ENCODE measurements at places on chromosomes 5 and 9.

DNA sequence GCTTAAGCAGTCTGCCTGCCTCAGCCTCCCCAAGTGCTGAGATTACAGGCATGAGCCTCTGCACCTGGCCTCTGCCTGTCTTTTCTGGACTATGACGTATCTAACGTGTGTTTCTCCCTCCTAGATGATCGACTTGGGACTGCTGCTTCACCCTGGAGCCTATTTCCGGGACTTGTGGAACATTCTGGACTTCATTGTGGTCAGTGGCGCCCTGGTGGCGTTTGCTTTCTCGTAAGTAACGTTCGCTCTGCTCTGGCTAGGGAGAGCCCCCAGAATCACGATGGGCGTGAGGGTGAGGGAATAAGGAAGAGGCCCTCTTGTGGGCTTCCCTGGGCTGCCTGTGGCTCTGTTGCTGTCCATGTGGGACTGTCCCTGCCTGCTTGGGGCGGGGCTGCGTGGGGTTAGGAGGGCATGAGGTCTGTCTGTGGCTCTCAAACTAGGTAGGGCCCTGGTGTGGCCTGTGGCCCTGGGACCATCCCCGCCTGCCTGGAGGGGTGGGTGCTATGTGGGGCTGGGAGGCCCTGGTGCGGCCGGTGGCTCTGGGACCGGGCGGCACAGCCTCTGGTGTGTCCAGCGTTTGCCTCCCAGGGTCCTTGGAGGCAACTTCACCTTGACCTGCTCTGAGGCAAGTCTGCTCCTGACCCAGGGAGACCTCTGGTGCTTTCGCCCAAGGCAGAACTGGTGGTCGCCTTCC is 171.7 kb downstream of the CACNA1B start:
- no peak for DNase-seq

DNA sequence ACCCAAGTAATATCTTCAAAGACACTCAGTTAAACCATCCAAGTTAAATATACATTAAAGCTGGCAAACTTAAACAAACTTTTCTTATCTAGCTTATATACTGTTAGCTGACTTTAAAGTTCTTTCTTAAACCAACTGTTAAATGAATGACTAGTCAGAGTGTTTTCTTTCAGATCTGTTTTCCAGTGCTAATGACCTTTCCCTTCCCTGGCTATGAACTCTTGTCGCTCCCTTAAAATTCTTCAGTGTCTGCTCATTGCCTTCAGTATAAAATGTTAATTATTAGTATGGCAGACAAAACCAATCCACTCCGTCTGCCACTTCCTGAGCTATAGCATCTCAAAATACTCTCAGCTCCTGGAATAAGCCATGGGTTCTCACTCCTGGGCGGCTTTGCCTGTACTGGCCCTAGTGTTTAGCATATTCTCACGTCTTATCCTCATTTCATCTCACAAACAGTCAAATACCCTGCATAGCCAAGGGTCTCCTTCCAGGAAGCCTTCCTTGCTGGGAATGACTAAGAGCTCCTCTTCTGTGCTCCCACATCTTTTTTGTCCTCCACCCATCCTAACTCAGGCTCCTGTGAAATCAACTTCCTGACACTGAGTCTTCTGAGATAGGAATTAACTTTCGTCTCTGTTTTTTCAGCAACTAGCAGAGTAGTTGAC is 87.7 kb downstream of the VCAN start:
- DNase-seq = no peak

DNA sequence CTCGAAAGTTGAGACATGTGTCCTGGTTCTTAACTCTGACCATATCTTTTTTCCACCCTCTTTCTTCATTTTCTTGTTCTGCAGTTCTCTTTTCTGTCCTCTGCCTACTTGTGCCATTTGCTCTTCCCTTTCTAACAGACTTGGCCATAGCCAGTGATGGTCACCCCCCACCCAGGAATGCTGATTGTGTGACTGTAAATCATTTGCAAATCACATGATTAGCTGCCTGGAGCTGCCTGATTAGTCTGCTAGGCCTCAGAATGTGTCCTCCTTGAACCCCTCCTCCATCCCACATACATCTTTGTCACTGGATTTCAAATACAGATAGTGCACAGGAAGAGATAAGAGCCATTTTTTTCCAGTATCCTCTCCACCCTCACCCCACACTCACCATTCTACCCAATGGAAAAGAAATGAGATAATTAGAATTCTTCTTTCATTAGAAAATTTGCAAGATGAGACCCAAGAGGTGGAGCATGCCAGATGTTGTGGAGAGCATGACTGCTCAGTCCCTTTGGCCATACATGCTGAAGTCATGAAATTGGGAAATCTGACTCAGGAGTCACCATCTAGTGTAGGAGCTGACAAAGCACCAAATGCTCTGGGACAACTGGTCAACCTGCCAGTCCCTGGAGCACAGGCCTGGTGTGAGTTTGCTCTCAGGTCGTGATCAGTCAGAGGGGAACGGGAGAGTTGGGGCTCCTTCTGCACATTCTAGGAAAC is 538.2 kb downstream of the CCDC171 start:
- no peak for DNase-seq

DNA sequence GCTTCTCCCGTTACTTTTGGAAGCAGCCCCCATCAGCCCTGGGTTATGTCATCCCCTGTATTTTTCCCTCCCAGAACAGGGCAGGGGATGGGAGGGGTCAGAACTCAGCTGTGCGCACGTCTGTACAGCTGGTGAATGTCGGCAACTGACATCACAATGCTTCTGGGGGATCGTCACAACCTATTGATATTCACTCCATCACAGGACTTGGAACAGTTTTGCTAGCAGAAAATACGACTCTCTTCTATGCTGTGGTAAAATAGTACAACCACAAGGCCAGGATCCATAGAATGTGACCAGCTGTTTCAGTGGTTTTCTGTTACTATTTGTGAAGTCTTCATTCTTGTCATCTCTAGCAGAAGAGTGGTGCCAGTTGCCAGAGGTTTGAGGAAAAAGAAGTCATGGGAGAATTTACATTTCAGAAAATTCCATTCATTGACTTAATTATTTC is 77.1 kb upstream of the KLF4 start:
- no peak for DNase-seq

DNA sequence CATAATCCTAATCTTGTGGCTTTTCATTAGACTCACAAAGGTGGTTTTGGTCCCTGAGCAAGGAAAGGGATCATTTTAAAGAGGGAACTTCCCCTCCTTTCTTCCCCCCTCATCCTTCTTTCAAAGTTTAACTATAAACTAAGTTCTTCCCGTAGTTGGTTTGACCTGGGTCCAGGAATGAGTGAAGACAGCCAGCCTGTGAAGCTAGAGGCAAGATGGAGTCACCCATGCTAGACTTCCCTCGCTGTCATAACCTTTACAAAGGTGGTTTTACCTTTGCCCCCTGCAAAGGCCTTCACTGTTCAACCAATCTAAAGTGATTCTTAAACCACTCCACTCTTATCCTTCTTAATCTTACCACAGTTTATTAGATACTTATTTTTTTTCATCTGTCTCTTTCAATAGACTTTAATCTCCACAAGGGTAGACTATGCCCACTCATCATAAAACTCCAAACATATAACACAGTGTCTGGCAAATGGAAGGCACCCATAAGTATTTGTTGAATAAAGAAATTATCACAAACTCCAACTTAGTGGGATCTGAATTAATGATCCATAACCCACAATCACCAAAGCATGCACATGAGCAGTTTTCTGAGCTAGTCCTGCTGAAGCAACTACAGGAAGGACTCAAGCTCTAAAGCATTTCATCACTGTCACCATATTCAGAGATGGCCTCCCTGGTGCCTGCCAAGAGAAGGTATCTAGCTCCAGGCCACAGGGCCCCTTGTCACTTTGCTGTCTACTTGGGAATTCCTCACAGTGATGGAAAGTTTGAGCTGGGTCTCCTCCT is 369.0 kb downstream of the SPOCK1 start:
- DNase-seq = no peak

GRCh38 chr9:91489361-91489899 is 65.8 kb upstream of the NFIL3 start:
- DNase-seq = no peak

- no peak for DNase-seq
Measured at GRCh38 chr5:74927336-74927735, 61.1 kb upstream of the FAM169A start.

GRCh38 chr9:117156144-117156688 is 258.6 kb downstream of the ASTN2 start:
- DNase-seq = no peak

DNA sequence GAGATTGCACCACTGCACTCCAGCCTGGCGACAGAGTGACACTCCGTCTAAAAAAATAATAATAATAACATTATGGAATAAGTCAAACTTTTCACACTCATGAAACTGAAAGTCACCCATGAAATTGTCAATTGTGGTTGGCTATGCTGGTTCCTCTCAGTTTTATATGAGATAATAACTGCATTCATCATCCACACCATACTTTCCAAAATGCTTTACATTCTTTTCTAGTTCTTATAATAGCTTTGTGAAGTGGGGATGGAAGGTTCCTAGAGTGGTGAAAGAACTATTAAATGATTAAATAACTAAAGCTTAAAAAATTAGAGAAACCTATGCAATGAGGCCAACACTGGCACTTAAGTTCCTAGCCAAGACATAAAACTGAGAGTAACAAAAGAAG is 12.6 kb upstream of the ASPN start:
- DNase-seq = no peak

DNA sequence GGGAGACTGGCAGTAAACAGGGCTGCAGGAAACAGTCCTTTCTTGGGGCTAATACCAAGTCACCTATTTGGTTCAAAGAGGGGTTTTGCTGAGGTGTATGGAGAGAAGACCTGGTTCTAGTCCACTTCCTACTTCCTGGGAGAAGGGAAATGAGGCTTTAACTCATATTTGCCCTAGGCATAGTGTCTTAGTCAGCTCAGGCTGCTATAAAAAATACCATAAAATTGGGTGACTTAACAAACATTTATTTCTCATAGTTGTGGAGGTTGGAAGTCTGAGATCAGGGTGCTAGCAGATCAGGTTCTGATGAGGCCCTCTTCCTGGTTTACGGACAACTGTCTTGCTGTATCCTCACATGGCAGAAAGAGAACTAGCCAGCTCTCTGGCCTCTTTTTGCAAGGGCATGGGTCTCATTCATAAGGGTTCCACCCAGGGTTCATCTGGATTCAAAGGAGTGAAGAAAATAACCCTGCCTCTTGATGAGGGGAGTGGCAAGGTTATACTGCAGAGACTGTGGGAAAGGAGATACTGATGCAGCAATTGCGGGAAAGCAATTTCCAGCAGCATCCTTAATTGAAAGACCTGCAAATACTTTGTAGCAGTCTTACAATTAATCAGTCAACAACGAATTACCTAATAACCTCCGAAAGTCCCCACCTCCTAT is 40.5 kb downstream of the ANKDD1B start:
- no peak for DNase-seq

DNA sequence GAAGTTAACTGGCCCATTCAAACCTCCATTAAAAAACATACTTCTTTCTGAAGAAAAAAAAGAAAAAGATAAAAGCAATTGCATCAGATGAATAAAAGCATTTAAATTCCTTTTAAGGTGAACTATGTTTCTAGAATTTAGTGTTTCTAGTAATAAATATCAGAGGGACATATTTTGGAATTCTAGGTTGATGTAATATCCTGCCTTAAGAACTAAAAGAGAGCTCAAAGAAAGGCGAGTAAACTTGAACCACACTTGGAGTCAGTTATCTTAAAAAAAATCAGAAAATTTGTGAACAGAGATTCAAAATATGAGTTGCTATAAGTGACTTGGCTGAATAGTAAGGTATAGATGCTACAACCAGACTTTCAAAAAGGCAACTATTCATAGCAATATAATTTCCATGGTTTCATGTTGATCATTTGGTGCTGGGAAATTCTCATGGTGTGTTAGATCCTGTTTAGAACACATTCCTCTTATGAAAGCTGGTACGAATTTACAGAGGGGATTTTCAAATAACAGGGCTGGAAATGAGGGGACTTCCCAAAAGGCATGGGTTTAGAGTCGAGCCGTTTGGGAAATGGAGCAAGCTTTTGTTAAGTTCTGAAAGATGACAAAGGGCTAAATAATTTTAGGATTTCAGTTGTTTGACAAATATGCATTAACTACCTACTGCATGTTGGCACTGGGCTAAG is 37.6 kb upstream of the RAI14 start:
- no peak for DNase-seq

- DNase-seq = no peak
Measured at GRCh38 chr5:149445739-149446369, 66.8 kb upstream of the IL17B start.

- DNase-seq = no peak
Measured at GRCh38 chr5:124521461-124522230, 224.8 kb downstream of the ZNF608 start.

- no peak for DNase-seq
Measured at GRCh38 chr9:93931905-93932304, 23.2 kb downstream of the BARX1 start.

- DNase-seq = no peak
Measured at GRCh38 chr9:77142366-77142765, 35.0 kb upstream of the VPS13A start.

- no peak for DNase-seq
Measured at GRCh38 chr5:67648201-67648671, 451.6 kb upstream of the CD180 start.

GRCh38 chr5:154373326-154373725 is 72.5 kb upstream of the SAP30L start:
- DNase-seq = no peak

- DNase-seq = no peak
Measured at GRCh38 chr9:73011956-73012355, 59.1 kb upstream of the ALDH1A1 start.

GRCh38 chr9:127977884-127978647 is 2.7 kb downstream of the EEIG1 start:
- peak; percentile 45 for DNase-seq

- DNase-seq = no peak
Measured at GRCh38 chr5:107541400-107541799, 129.3 kb downstream of the EFNA5 start.

GRCh38 chr9:23621188-23621587 is 204.9 kb downstream of the ELAVL2 start:
- DNase-seq = no peak

DNA sequence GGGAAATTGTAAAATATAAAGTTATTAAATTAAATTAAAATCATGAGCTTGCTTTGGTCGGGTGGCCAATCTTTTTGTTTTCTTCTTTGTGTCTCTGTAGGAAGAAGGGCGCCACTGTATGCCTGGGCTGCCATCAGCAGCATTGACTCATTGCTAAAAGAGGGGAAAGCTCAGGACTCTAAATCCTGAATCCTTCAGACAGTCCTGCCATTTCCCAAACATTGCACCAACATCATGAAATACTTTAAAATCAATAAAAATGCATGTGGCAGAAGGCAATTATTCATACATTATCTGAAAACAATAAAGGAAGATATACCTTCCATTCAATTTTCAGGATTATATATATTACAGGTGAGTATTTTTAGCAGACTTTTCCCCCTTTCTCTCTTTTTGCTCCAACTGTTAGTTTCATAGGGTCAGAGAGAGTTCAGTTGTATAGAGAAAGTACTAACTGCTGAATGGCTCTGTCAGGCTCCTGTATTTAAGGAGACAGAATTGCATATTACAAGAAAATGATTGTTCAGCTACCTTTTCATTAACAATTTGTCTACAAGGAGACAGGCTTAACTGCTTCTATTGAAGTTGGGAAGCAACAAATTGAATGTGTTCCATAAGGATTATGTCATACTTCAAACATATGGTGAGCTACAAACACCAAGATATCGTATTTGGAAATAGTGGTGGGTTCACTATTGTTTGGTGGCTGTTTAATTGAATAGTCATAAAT is 95.7 kb downstream of the ATPSCKMT start:
- DNase-seq = no peak

GRCh38 chr5:91207248-91207647 is 175.9 kb downstream of the ARRDC3 start:
- DNase-seq = no peak

GRCh38 chr5:173302546-173303155 is 25.6 kb downstream of the STC2 start:
- DNase-seq = no peak
